ENCODE measurements at places on chromosomes 12 and 14. TPM values are rescaled to one million over a fixed set of nuclear protein-coding genes. Genes with fewer than 3 reads are reported as not detected.

Gene AQP5
- 0.99 TPM for total RNA-seq

Gene IFNG-AS1
- 0.22 TPM for total RNA-seq

GRCh38 chr14:90842726-90843125 lies 26.5 kb upstream of the TTC7B start:
- DNase-seq, result no peak

DNA sequence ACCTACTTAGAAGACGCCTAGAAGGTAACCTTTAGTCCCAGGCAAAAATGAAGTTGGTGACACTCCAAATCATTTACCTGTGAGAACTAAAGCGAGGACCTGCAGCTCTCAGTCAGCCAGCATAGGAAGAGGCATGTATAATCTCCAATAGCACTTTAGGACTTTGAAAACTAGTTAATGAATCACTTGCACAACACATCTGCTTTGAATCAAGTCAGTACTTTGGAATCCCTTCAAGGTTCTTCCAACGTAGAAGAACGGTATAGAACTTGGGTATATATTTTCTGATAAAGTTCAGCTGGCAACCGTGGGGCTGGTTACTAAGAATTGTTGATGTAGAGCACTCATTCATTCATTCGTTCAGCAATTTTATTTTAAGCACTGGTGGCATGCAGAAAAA lies 251.9 kb downstream of the TMEM132D start:
- no peak for DNase-seq

DNA sequence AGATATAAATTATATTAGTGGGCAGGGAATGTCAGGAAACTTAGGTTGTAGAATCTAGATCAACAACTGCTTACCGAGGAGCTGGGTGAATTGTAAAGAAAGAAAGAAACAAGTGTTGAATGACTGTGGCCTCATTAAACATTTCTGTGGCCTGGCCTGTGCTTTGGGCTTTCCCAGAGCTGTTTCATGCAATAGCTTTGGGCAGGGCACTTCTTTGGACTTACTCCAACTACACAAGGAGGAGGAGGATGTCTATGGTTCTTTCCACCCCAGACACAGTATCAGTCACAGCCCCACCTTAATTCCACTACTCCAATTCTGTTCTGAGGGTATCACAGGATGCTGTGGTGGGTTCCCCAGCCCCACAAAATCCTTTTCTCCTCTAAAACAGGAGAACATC lies 38.0 kb downstream of the DPF3 start:
- no peak for DNase-seq

Data from spinal cord (tissue), 10 donors.